ENCODE measurements at places on chromosomes 3 and 15. TPM values are rescaled to one million over a fixed set of nuclear protein-coding genes. Genes with fewer than 3 reads are reported as not detected.

Gene LRRC2
- 0.42 TPM for total RNA-seq

GRCh38 chr3:78873641-78874040, 894.2 kb downstream of the ROBO1 start:
- DNase-seq, result no peak

Gene EIF2B5
- total RNA-seq, result 39.7 TPM

GRCh38 chr3:11522398-11522715, 121.4 kb downstream of the VGLL4 start:
- DNase-seq, result no peak

- DNase-seq, result no peak
These were observed 88.2 kb downstream of the CPN2 start for GRCh38 chr3:194262925-194263305.

Gene ANKRD34C
- not detected for total RNA-seq

DNA sequence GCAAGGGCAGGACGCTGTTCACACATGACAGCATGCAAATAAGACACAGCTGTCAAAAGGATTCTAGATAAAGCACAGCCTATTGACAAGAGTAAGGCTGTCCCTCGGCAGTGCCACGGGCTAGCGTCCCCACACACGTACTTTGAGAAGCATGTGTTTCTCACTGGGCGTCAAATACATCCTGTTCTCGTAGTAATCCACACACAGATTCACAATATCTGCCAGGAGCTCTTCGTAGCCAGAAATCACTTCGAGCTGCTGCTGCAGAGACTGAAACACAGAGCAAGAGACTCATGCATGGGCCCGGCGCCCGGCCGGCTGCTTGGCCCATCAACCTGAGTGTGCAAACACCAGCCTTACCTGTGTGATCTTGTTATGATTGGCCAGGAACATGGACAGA, 41.1 kb downstream of the CYFIP1 start:
- DNase-seq, result no peak

GRCh38 chr3:62161371-62161770, 212.0 kb downstream of the FEZF2 start:
- DNase-seq, result no peak

Gene GORASP1
- total RNA-seq, result 59.3 TPM

DNA sequence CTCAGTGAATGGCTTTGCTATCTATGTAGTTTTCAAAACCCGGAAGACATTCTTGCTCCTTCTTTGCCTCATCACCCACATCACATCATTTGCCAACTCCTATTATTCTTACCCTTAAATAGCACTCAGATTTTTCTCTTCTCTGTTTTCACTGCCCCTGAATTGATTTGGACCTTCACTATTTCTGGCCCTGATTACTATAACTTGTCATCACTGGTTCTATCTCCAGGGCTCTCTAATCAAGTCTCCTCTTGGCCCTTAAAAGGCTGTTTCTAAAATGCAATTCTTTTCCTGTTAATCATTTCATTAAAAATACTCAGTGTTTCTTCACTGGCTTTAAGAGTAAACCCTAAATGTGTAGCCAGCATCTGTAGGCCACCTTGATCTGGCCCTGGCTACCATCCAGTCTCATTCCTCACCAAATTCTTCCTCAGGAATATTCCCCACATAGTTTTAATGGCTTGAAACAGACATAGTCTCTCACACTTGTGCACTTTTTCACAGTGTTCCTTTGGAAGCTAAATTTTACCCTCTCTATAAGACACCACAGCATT, 437.1 kb upstream of the CBLB start:
- DNase-seq, result no peak

Gene ASB7
- 12.8 TPM for total RNA-seq

DNA sequence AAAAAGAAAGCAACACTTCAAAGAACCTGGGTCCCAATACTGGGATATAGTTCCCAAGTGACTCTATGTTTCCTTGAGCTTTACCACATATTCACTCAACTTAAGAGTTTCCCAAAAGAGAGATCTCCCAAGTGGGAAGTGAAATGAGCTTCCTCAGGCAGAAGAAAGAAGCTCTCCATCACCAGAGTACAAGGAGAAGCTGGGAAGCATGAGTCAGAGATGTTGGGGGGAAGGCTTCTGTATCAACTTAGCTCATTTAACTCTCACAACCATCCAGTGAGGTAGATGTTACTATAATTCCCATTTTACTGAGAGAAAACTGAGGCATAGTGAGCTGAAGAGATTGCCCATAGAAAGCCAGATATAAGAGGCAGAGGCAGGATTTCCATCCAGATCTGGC, 47.0 kb upstream of the TRIM42 start:
- no peak for DNase-seq

DNA sequence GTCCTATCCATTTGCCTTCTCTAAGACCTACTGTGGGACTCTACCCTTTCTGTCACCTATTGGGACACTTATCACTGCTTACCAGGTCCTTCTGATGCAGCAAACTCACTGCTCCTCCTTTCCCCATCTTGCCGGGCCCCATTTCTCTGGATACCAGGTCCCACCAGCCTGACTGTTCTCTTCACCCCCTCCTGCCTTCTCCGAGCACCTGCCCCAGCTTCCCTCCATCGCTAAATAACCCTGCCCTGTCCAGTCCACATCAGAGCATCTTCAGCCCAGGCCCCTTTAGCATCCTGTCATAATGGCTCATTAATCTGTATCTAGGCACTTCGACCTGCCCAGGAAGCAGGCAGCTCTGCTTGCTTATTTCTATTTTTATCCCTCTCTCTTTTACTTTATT, 74.7 kb downstream of the CRYGS start:
- DNase-seq, result no peak

- DNase-seq, result no peak
These were observed 13.3 kb downstream of the VPS8 start for GRCh38 chr3:184825121-184825820.

Gene COL6A5
- total RNA-seq, result not detected

- DNase-seq, result no peak
These were observed 9.3 kb upstream of the ATP13A4 start for GRCh38 chr3:193564012-193564411.

Gene CLDN18
- total RNA-seq, result not detected

Gene CATSPER2
- 3.0 TPM for total RNA-seq

- no peak for DNase-seq
These were observed at the start of gene NT5DC2 for GRCh38 chr3:52533623-52534280. TSS of gene NT5DC2 (minus strand) at chr3:52533857. CDS start at chr3:52533737, 120 bp downstream.

Gene SPINT1
- 4.6 TPM for total RNA-seq

DNA sequence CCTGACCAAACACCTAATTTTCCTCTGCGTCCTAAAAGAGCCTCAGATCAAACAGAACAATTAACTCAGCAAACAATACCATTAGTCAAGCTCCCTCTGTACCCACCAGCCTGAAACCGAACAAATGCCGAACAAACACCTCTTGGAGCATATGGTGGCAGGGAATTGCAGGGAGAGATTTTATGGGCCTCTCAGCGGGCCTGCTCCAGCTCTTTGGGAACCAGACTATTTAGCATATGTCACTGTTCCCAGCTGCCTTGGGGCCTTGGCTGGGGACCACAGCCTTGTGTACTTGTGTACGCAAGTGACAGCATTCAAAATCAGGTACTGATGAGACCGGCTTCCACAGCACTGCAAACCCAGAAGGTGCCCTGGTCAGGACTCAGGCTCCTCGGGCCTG, 388.8 kb upstream of the PPP2R3A start:
- DNase-seq, result no peak

- no peak for DNase-seq
These were observed 498.2 kb downstream of the NSUN3 start for GRCh38 chr3:94561094-94561493.

Gene TMEM212
- total RNA-seq, result not detected

DNA sequence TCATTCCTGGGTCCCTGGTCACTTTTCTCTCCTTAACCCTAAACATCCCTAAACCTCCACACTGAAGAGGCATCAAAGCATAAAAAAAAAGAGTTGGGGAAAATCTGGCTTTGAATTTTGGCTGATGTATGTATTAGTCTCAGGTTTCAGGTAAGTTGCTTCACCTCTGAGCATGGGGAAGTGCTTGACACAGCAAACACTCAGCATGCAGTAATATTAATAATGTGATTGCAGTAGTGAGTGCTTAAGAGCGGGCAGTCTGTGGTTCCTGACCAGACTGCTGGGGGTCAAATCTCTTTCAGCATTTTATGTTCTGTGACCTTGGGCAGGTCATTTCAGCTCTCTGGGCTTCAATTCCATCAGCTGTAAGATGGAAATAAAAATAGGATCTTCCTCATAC, 467.9 kb downstream of the SOX2 start:
- no peak for DNase-seq

DNA sequence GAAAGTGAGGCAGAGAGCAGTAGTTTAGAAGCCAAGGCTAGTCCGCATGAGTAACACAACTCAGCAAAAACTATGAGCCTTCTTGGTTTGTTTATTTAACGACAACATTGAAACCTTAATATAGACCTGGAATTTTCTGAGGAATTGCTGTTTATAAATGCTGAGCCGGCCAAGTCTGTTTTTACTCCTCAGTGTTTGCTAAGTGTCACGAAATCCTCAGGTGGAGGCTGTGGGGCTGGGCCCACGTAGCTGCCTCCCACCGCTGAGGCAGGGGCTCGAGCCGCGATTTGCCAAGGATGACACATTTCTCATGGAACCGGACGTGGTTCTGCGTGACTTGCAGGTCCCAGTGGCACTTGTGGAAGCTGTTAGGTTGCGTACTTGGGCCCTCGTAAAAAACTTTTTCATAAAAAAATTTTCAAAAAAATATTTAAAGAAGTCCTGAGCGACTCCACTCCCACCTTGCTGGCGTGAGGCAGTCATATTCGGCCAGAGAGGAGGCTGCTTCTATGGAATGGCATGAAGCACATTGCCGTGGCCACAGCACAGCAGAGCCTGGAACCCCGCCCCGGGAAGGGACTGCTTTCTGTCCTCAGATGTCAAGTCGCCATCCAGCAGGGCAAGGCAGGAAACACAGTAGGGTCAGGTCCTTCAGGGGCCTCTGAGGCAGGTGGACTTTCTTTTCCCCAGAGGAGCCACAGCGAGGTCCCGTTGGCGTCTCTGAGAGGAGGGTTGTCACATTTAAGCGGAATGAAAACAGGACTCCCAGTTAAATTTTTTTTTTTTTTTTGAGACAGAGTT, 64.8 kb upstream of the PCSK6 start:
- no peak for DNase-seq

Gene MUC20
- 6.8 TPM for total RNA-seq

GRCh38 chr3:193874997-193875593, 260.9 kb upstream of the HES1 start:
- no peak for DNase-seq

GRCh38 chr15:80179025-80179759, 26.4 kb downstream of the FAH start:
- DNase-seq, result peak; percentile 30

DNA sequence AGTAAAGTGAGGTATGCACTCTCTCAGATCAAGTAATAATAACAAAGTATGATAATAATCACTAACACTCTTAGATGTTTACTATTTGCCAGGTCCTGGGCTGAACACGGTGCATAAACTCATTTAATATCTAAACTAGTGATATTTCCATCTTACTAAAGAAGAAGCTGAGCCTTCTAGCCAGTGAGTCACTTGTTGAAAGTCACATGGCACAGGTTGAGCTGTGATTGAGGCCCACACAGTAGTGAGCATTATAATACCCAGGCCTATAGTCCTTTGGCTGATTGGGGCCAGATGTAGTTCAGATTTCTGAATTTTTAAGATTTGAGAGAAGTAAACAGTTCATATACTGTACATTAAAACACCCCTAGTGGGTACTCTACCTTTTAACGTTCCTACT, 93.2 kb upstream of the CCDC80 start:
- DNase-seq, result no peak

Gene FANCD2OS
- total RNA-seq, result not detected

Gene PRICKLE2
- total RNA-seq, result 27.9 TPM

DNA sequence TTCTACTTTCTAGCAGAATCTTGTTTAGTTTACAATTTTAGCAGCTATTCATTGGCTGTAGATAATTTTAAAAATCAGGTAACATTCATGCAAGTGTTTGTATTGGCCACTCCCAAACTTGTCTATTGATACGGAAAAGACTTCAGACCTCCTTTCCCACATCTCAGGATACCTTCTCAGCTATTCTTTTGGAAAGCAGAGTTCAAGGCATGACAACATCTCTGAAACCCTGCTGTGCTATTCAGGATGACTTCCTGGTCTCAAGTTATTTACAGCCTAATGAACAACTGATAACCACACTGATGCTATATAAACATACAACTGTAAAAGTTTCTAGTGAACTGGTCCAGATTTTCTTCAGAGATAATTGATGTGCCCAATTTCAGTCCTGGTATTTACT, 55.8 kb downstream of the DZIP3 start:
- no peak for DNase-seq

Gene CEMIP
- total RNA-seq, result 1.1 TPM

Gene FRMD5
- 0.27 TPM for total RNA-seq

Gene DUOXA2
- not detected for total RNA-seq

DNA sequence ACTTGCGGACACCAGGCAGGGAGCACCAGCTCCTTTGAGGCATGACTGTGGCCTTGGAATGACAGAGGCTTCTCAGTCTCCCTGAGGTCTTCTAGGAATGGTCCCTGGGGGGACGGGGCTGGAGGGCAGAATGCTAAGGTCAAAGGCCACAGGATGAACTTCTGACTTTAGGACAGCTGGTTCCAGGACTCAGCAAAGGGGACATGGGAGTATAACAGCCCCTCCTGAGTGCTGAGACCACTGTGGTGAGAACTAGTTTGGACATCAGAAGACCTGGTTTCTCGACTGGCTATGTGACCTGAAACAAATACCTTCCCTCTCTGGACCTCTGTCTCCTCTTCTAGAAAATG, 17.8 kb downstream of the ITGA11 start:
- no peak for DNase-seq

GRCh38 chr3:81951636-81952035, 190.2 kb upstream of the GBE1 start:
- DNase-seq, result no peak
